HTR-8/SVneo (cell line): ENCODE measurements at places on chromosomes 4 and X.
A peak's percentile ranks its signal among the peaks of the same experiment; 100 is the strongest.

- DNase-seq: no peak
Observed at GRCh38 chr4:78099058-78099457, 41.9 kb downstream of the FRAS1 start.

DNA sequence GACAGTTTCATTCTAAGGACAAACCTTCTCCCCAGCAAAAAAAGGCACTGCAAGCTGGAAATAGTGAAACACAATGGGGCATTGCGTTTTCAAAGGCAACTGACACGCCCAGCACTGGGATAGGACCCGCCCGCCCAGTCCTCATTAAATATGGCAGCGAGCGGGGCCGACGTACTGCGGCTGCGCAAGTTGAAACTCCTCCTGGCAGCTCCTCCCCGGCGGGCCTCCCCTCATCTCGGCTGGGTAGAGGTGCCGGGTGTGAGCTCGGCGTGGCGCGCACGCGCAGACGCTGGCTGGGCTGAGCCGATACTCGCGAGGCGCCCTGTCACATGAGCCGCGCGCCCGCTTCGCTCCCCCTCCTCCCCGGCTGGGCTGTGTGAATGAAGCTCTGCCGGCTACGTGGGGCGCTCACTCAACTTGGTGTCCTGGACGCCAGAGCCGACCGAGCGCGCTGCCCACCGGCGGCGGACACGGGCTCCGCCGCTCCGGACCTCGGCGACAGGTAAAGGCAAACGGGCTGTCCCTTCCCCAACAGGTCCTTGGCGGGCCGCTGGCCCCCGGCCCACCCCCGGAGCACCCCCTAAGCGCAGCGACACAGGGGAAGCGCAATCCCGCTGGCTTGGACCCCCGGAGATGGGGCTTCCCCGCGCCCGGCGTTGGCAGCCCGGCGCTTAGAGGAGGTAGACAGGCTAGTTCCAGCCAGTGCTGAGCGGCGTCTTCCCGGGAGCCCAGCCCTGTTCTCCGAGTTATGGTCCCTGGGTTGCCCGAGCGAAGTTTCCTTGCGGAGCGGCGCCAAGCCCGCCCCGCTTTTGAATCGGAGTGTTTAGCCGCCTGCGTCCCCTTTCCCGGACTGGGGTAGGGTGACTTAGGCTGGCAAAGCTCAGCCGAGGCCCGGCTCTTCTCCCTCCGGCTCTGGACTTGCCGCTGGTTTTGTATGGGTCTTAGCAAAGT, at the start of gene CLCN5:
CLCN5 (plus strand) TSS at position 306 of the 951 bp plus-strand sequence. CDS start 2,703 bp downstream, outside the sequence.
- peak; percentile 78 for DNase-seq

GRCh38 chr4:80361329-80361900, 25.9 kb downstream of the CFAP299 start:
- DNase-seq: no peak

- DNase-seq: no peak
Observed at GRCh38 chr4:81874661-81875515, 403.2 kb upstream of the RASGEF1B start.

GRCh38 chrX:123236859-123237258, 52.8 kb downstream of the GRIA3 start:
- DNase-seq: no peak

DNA sequence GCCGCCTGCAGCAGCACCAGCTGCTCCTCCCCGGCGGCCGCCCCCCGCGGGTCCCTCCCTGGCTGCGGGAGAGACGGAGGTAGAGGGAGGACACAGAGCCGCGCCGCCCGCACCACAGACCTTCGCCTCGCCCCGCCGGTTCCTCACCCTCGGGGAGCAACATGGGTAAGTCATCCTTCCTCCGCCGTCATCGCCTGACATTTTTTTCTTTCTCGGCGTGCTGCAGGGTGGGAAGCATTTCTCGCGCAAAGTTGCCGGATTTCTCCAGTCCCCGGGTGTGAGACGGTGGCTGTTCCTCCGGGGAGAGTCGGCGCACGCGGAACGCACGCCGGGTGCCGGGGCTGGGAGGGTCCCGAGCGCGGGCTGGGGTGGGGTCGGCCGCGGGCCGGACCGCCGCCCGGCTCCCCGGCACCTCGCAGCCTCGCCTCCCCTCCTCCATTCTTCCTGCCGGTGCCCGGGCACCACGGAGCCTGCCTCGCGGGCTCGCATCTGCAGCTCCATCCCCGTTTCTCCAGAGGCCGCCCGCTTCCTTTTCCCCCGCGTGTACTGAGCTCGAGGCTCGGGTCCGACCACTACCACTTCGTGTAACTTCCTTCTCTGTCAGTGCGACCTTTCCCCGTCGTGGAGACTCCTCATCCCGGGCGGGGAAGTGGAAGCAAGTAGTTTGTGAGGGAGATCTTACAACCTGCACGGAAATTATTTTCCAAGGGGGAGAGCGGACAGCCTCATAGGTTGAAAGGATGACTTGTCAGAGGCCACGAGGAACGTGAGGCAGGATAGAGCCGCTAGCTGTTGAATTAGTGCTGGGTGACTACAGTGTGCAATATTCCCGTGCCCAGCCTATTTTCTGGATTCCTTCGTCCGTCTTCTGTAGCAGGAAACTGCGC, 464 bp downstream of the RAP1GDS1 start:
- DNase-seq: peak; percentile 8

DNA sequence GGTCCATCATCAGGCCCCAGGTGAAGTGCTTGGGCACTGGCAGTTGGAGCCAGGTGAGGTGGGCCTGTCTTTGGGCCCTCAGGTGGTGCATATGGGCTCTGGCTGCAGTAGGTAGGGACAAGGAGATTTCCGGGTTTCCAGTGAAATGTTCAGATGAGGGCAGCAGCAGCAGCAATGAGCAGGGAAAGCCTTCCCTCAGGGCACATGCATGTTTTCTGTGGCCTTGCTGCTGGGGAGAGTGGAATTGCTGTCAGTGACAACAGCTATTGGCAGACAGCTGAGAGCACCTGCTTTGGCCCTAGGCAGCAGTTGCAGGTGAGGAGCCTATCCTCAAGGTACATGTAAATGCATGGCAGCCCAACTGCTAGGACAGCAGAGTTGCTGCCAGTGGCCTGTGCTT, 58.9 kb upstream of the QRFPR start:
- no peak for DNase-seq

- DNase-seq: no peak
Observed at GRCh38 chr4:155445306-155445705, 68.5 kb upstream of the MAP9 start.

DNA sequence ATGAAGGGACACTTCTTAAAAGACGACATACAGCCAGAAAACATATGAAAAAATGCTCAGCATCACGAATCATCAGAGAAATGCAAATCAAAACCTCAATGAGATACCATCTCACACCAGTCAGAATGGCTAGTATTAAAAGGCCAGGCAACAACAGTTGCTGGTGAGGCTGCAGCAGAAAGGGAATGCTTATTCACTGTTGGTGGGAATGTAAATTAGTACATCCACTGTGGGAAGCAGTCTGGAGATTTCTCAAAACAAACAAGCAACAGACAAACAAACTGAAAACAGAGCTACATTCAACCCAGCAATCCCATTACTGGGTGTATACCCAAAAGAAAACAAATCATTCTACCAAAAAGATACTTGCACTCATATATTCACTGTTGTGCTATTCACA, 197.9 kb downstream of the EVC2 start:
- DNase-seq: no peak

GRCh38 chrX:131588995-131589394, 45.1 kb downstream of the OR13H1 start:
- no peak for DNase-seq

GRCh38 chrX:124548571-124548970, 202.2 kb downstream of the SH2D1A start:
- no peak for DNase-seq

DNA sequence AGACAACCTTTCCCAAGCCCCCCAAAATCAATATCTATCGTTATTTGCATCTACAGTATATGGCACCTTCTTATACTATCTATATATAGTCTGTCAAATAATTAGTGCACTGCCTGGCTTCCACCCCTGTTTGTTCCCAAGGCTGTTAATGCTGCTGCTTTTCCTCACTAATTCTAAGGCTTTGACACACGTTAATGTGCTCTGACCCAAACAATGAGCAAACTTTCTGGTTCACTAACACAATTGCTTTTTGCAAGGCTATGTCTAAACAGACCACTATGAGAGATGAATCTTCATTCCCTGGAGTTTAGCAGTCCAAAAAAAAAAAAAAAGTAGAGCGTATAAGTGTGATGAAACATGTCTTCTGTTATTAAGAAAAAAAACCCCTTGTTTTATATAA, 360.9 kb upstream of the AGA start:
- no peak for DNase-seq

DNA sequence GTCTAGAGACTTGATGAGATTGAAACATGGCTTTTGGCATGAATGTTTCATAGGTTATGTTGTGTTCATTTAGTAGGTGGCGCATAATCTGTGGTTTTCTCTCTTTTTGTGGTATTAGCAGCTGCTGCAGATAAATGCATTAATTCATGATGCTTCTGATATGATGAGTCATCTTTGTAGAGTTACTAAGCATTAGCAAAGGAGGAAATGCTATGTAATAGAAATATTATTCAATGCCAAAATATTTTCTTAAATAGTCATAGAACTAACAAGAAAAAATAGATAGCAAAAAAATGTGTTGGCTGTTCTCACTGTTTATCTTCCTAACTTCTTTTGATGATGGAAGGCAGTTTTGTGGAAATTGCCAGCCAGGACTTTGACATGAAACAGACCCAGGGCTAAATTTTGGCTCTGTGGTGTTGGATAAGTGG, 3.6 kb downstream of the ZXDB start:
- no peak for DNase-seq

- DNase-seq: no peak
Observed at GRCh38 chr4:3035674-3036073, 38.7 kb downstream of the HTT-AS start.

DNA sequence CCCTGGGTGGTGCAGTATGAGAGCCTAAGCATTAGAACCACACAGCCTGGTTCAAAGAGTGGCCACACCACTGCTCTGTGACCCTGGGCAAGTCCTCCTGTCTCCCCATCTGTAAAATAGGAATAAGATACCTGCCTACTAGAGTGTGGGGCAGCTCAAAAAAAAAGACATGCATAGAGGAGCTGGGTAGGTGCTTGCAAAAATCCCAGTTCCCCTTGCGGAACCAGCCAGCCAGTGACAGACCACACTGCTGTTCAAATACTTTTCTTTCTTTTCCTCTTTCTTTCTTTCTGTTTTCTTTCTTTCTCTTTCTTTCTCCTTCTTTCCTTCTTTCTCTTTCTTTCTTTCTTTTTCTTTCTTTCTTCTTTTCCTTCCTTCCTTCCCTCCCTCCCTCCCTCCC, 63.0 kb upstream of the TRIM2 start:
- DNase-seq: no peak

DNA sequence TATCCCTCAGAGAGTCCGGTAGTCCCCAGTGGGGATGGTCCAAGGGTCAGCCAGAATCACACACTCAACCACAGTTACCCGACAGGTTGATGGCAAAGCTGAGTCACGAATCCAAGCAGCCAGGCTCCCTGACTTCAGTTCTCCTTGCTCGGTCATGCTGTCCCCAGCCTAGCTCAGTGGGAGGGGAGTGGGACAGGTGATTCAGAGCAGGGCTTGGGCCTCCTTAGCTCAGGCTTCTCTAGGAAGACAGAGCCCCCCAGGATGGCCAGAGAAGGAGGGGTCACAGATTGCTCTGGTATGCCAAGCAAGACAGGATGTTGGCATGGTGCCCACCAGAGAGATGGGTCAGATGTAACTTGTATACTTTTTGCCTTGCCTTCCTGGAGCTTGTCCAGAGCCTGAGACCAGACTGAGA, 66.5 kb downstream of the EFNB1 start:
- peak; percentile 4 for DNase-seq

GRCh38 chrX:14496674-14497073, 32.7 kb upstream of the GLRA2 start:
- DNase-seq: no peak

DNA sequence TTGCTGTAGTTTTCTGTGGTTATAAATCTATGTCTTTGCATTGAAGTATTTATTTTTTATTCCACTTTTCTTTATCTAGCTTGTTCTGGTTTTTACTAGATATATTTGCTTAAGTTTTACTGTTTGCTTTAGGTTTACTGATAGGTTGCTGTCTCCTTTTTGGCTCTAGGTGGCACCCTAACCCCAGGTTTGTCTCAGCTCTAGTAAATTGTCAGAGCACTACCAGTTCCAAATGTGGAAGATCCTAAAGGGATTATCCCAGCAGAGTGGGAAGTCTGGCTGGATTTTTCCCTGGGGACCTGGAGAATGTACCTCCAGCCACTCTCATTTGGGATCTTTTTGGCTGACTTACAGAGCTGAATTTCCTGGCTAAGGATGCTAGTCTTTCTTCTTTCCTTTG, 106.1 kb downstream of the PBDC1 start:
- DNase-seq: peak; percentile 1

- no peak for DNase-seq
Observed at GRCh38 chr4:93203708-93204107, 624.8 kb upstream of the ATOH1 start.

GRCh38 chr4:186146458-186146857, 42.0 kb downstream of the FAM149A start:
- DNase-seq: no peak

- DNase-seq: no peak
Observed at GRCh38 chr4:141356963-141357335, 136.3 kb downstream of the ZNF330 start.

DNA sequence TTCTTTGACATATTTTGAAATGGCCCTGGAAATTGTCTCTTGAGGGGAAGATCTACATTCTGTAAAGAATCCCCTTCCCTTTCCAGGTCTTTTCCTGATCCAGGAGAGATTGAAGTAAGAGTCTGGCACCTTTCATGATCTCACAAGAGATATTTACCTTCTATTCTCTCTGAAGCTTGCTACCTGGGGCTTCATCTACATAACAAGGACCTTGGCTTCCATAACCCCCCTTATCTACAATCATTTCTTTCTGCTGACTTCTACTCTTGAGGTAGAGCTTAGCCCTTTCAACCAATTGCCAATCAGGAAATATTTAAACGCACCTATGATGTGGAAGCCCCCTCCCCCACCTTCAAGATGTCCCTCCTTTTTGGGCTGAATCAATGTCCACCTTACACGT, 383.7 kb upstream of the MAGEB18 start:
- no peak for DNase-seq

GRCh38 chr4:130210864-130211263, 1114.9 kb downstream of the C4orf33 start:
- no peak for DNase-seq

DNA sequence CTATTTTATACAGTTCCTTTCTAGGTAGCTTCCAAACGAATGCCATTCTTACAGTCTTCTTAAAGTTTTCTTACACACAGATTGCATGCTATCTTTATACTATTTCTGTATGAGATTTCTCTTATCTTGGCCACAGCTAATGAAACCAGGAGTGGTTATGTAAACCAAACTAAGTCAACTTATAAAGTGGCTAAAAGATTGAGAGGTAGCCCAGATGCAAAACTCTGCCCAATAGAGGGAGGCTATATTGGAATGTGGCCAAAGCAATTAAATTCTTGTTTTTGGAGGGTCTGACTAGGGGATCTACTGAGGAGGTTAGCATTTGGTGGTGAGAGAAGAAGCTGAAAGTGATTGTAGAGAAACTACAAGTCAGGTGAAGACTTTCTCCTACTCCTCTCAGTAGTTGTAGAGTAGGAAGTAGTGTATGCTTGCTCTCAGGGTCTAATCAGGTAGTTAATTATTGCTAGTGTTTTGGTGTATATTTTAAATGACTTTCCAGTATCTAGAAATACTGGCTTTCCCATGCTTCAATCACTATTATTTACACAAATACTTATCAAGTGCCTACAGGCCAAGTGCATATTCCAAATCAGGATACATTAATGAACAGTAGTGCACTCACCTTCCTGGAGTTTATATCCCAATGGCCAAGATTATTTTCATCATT, 104.2 kb upstream of the HPGD start:
- no peak for DNase-seq

- no peak for DNase-seq
Observed at GRCh38 chr4:59904331-59904730, 1295.8 kb upstream of the ADGRL3 start.
